ENCODE measurements at places on chromosomes 13 and 19.

DNA sequence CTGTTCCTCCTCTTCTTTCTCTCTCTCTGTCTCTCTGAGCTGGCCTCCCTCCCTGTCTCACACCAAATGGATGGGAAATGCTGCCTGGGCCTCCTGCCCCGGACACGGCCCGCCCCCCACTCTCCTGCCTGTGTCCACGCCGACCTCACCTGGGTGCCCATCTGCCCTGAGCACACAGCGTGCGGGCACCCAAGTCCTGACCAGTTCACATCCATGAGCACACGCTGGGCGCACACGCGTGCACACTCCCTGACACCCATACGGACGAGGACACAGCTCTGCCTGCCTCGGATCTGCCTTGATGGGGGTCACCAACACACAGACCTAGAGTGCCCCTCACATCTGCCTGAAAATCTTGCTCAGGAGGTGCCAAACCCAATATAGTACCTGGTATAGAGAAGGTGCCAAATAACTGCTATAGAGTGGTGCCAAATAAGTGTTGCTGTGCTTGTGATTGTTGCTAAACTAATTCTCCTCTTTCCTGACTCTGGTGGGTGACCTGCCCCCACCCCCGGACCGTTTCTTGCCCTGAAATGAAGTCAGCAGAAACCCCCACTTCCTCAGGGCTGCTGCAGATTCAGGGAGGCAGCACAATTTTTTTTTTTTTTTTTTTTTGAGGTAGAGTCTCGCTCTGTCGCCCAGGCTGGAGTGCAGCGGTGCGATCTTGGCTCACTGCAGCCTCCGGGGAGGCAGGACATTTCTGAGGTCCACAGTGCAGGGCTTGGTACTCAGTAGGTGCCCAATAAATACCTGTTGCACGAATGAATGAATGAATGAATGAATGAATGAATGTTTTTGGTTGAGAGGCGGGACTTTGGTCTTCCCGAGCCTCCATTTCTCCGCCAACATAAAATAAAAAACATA is 4.6 kb downstream of the NFIC start:
- no peak for DNase-seq

GRCh38 chr19:45615795-45616703 is 14.0 kb upstream of the GPR4 start:
- peak; percentile 54 for DNase-seq

- no peak for DNase-seq
Measured at GRCh38 chr19:16897856-16898161, 9.0 kb downstream of the F2RL3 start.

DNA sequence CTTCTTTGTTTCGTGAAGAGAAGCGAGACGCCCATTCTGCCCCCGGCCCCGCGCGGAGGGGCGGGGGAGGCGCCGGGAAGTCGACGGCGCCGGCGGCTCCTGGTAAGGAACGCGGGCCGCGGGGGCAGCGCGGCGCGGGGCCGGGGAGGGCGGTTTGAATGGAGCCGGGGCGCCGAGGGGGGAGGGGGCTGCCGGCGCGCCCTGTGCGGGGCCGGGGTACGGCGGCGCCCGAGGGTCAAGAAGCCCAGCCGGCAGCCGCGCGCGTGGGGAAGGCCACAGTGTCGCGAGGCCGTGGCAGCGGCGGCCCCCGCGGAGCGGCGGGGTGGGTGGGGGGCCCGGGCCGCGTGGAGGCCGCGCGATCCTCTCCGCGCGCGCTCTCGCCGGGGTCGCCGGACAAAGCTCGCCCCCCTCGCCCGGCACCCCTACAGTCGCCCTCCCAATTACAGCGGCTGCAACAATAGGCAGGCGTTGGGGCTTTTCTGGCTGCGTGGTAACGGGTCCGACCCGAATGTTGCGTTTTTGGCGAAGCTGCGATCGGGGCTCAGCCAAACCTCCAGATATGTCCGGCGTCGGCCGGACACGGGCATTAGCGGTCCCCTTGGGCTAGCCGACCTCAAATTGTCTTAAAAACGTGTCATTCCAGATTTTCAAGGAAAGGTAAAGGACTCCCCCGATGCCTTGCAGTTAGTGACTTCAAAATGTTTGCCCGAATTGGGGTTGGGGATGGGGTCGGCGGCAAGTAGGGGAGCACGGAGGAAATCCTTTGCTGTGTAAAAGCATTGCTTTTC is 437 bp downstream of the SMARCA4 start:
- DNase-seq, result no peak

GRCh38 chr13:113927661-113928581 is 46.0 kb downstream of the C13orf46 start:
- peak; percentile 20 for DNase-seq

GRCh38 chr19:30406220-30407067 is 34.3 kb downstream of the ZNF536 start:
- DNase-seq, result no peak

- DNase-seq, result no peak
Measured at GRCh38 chr19:33278403-33279269, 23.7 kb downstream of the CEBPA start.

DNA sequence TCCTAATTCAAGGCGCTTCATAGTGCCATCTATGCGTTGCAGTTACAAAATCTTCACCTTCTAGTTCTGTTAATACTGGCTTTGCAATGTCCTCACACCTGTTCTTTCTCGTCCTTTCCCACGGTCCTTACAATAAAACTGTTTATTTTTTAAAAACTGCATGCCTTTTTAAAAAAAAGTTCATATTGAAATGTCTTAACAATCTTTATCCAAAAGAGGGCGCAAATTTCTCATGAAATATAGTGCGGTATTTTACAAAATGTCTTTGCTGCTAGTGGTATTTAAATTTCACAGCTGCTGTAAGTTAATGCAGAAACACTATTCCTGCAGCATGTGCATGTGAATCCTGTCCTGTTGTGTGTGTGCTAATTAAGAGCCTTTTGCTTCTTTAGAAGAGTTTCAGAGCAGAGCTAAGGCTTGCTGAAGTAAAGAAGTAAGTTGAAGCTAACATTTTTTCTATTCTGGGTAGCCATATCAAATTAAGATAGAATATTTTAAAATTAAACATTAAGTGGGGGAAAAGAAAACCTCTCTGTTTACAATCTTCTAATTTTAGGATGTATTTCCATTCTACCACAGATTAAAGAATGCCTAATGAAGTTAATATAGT is 15.8 kb upstream of the CLDN10 start:
- DNase-seq, result no peak

GRCh38 chr13:94186470-94186869 is 293.0 kb downstream of the DCT start:
- no peak for DNase-seq

- DNase-seq, result no peak
Measured at GRCh38 chr13:112900226-112900600, 68.8 kb upstream of the MCF2L start.

GRCh38 chr13:49303533-49304252 is 56.0 kb downstream of the CDADC1 start:
- no peak for DNase-seq

DNA sequence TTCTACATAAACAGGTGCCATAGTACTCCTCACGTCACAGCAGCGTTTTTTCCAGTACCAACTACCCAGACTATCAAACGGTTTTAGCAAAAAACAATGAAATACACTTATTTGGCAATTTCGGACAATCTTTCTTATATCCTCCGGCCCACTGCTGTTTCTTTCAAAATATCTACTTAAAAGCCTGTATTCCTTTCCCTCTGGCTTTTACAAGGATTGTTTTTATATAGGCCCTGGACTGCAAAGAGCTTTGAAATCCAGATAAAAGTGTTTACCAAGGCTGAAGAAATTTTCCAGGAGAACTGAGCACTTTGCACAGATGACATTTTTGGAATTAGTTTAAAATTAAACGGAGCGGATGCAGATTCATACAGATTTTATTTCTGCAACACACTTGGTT is 255.9 kb upstream of the STARD13 start:
- no peak for DNase-seq

DNA sequence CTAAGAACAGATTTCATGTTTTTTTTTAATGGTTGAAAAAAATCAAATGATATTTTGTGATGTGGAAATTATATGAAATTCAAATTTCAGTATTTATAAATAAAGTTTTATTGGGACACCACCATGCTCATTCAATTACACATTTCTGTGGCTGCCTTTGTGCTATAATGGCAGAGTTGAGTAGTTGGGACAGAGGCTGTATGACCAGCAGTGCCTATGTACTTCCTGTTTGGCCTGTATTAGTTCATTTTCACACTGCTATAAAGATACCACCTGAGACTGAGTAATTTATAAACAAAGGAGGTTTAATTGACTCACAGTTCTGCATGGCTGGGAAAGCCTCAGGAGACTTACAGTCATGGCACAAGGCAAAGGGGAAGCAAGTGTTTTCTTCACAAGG is 33.6 kb downstream of the AKAP11 start:
- no peak for DNase-seq

- no peak for DNase-seq
Measured at GRCh38 chr19:56917998-56918397, 77.5 kb upstream of the PEG3 start.

- no peak for DNase-seq
Measured at GRCh38 chr13:73074926-73075325, 16.1 kb downstream of the KLF5 start.

DNA sequence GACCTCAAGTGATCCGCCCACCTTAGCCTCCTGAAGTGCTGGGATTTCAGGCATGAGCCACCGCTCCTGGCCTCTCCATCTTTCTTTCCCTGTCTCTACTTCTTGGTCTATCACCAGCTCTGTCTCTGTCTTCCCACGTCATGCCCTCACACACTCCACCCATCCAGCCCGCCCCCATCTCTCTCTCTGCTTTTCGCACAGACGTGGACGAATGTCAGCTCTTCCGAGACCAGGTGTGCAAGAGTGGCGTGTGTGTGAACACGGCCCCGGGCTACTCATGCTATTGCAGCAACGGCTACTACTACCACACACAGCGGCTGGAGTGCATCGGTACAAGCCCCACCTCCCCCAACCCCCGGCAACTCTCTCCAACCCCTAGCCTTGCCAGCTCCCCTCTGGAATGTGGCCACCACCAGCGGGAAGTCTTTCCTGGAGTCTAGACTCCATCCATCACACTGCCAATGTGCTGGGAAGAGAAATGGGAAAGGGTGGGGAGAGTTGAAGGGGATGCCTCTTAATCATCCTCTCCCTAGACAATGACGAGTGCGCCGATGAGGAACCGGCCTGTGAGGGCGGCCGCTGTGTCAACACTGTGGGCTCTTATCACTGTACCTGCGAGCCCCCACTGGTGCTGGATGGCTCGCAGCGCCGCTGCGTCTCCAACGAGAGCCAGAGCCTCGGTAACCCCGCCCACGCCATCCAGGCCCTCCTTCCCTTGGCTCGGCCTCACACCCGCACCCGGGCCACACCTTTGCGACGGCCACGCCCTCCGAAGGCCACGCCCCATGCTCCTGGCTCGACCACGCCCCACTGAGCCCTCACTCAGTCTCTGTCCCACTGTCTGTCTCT is 22.5 kb downstream of the LTBP4 start:
- DNase-seq, result no peak

DNA sequence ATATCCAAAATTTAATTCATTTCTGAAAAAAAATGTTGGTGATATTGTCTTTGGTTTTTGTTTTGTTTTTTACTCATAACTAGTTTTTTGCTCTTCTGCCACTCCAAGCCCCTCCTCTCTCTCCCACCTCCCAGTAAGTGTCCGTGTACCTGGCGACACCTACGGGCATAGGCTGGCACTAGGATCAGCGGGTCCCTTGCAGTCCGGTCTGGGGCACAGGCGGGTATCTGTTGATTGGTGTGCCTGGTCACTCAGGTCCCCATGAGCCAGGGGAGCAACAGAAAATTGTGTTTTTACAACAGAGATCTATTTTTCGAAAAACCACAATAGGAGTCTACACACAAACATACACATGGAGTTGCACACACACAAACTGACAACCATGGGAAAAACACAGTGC is 104.8 kb downstream of the ZIC5 start:
- no peak for DNase-seq

DNA sequence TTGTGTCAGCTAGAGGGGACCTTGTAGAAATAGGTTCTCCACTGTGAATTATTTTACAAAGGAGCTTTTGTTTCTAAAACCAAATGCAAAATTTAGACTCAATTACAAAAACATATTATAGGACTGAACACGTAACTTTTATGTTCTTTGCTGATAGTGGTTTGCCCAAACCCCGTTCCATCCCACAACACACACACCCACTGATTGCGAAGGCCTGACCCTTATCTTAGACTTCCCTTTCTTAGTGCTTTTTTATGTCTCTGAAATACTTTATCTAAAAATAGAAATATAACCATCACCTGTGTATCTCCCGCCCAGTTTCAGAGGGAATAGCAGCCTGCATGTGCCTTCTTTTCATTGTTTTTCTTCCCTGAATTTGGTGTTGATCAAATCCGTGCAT is 13.0 kb downstream of the CCNA1 start:
- DNase-seq, result no peak

- DNase-seq, result no peak
Measured at GRCh38 chr19:13339869-13340268, 166.4 kb downstream of the CACNA1A start.

- DNase-seq, result no peak
Measured at GRCh38 chr13:94369972-94370436, 109.5 kb downstream of the DCT start.

GRCh38 chr19:34910770-34911169 is 15.9 kb upstream of the ZNF30 start:
- no peak for DNase-seq

GRCh38 chr19:54918499-54918898 is 12.6 kb downstream of the NCR1 start:
- no peak for DNase-seq

- peak; percentile 31 for DNase-seq
Measured at GRCh38 chr13:108463340-108463739, 166.1 kb upstream of the MYO16 start.

GRCh38 chr13:102651392-102651791 is 43.5 kb downstream of the METTL21C start:
- DNase-seq, result no peak

GRCh38 chr19:44345959-44346358 is 10.5 kb downstream of the ZNF112 start:
- no peak for DNase-seq

DNA sequence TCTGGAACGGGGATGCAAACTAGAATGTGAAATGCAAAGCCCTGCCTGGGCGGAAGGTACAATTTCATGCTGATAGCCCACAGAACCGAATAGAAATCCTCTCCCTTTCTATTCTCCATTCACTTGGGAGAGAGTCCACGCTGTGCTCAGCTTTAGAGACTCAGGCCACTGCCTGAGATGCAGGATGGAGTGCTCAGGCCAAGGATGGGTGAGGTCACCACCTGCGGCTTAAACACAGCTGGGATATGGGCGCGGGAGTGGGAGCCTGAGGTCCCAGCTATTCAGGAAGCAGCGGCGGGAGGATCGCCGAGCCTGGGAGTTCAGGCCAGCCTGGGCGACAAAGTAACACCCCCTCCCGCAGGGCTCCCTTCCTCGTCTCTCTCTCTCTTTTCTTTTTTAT is 446 bp upstream of the ZNF83 start:
- DNase-seq, result peak; percentile 6

GRCh38 chr13:91375116-91375729 is 23.2 kb upstream of the GPC5 start:
- DNase-seq, result no peak

GRCh38 chr19:44866664-44867063 is 20.6 kb downstream of the NECTIN2 start:
- DNase-seq, result no peak

GRCh38 chr19:2270423-2271233 is 11.3 kb downstream of the PEAK3 start:
- peak; percentile 52 for DNase-seq

GRCh38 chr13:33800646-33801186 is 17.2 kb upstream of the RFC3 start:
- DNase-seq, result no peak

- DNase-seq, result no peak
Measured at GRCh38 chr13:104766319-104766718, 1700.1 kb upstream of the SLC10A2 start.
